ENCODE measurements at places on chromosomes 3 and 15.
A peak's percentile ranks its signal among the peaks of the same experiment; 100 is the strongest.

DNA sequence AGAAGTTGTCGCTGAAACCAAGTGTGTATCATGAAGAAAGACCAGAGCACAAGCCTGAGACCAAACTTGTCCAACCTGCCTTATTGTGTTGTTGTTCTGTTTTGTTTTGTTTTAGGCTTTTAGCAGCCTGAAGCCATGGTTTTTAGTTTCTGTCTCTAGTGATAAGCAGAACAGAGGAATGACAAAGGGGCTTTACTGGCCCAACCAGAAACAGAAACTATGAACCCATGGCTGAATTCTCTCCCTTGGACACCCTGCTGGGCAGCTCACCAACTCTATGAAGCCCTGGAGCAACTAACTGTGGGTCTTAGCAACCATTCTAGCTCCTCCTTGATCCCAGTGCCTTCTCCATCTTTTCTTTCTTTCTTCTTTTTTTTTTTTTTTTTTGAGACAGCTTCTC lies 30.3 kb downstream of the HCLS1 start:
- DNase-seq, result no peak

DNA sequence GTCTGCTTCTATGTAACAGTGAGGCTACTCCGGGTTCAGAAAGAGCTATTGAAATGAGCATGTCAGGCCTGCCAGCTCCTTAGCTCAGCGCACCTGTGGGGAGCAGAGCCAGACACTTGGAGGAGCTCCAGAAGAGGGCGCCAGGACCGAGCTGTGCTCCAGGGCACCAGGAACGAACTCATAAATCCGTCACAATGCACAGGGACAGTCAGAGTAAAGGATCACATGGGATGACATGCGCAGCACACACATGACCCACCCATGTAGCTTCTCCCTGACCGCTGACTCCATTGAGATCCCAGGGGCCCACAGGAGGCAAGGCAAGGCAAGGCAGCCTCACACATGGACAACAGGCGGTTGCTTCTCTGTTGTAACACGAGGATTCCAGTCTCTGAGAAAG lies 26.0 kb upstream of the GNB5 start:
- no peak for DNase-seq

DNA sequence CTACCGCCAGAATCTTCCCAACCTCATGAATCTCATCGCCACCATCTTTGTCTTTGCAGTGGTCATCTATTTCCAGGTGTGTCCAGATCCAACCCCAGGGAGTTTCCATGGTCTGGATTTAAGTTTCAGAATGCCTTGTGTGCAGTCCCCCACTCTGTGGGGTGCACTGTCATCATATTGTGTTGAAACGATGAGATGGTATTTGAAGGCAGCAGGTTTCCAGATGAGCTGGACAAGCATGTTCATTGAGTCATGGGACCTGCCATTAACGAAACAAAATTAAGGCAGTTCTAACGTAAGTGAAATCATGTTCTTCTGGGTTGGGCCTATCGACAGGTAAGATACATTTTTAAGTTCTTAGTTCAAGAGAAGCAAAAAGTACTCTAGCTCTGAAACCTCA lies 12.7 kb downstream of the SEC61A1 start:
- no peak for DNase-seq

DNA sequence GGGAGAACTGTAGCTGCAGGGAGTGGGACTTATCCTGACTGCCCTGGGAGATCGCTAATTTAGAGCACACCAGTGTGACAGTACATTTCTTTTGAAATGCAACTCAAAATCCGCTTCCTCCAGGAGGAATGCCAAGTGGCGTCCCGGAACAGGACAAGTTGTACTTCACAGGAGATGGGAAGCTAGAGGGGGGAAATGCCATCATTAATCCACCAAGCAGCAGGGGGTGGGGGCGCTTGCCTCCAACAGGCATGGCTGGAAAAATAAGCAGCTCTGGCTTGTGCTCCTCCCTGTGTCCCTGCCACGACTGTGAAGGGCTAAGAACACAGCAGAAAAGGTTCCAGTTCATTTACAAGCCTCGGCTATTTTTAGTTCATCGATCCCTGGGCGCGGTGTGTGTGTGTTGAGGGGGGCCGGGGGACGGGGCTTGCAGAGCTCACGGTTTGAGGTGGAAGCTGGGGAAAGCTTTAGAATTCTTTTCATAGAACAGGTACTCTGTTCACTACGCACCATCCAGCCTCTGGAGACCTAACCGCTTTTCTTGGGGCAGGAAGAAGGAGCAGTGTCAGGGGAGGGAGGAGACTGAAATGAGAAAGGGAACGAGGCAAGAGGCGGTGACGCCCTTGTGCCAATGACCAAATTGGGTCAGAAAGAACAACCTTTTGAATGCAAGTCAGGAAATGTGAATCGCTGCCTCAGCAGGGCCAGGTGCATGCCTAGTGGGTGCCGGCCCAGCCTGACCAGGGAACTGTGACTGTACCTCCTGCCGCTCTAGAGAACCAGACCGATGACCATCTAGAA lies 51.8 kb upstream of the DGKG start:
- DNase-seq, result peak; percentile 15

GRCh38 chr3:55159016-55159415 lies 231.2 kb upstream of the LRTM1 start:
- no peak for DNase-seq

- DNase-seq, result no peak
Measured at GRCh38 chr3:24047513-24047912, 102.4 kb downstream of the NR1D2 start.

GRCh38 chr3:177141899-177142646 lies 55.2 kb downstream of the TBL1XR1 start:
- peak; percentile 71 for DNase-seq

- no peak for DNase-seq
Measured at GRCh38 chr3:115968871-115969270, 345.6 kb downstream of the GAP43 start.

GRCh38 chr3:41143421-41144031 lies 55.8 kb upstream of the CTNNB1 start:
- no peak for DNase-seq

GRCh38 chr3:142224482-142225072 lies 808 bp downstream of the GK5 start:
- no peak for DNase-seq

- no peak for DNase-seq
Measured at GRCh38 chr3:181735911-181736310, 24.2 kb downstream of the SOX2 start.

DNA sequence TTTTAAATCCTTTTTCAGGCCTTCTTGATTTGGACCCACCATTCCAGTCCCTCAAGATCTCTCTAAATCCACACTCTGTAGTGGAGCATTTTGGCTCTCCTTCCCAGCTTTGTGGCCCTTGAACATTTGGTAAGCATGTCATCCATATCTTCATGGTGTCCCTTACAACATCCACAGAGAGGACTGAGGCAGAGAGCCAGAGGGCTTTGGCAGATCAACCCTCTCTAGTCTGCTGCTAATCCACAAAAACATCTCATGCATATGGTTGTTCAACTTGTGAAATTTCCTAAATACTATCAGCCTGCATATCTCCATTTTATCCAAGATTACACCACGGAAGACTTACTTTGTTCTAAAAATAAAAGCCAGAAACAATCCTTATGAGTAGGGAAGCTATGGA lies 23.2 kb downstream of the THRB start:
- no peak for DNase-seq

DNA sequence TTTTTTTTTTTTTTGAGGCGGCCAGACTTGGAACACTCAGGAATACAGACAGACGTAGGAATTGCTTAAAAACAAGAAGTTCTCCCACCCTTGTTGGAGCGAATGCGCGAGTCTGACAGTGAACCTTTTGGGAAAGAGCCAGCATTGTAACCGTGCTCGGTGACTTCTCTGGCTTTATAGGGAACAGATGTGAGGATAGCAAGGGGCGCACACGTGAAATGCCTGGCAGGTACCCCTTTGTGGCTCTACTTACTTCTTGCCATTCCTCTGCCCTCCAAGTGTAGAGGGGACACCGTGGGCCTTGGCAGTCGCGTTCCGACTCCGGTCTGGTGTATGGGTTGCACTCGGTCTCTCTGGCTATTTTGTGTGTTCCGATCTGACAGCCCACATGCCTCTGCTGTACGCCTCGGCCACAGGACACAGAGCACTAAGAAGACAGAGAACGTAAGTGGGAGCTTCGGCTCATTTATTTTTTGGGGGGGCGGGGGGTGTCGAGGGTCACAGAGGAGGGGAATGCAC lies 126.4 kb downstream of the ADAMTS9 start:
- no peak for DNase-seq

DNA sequence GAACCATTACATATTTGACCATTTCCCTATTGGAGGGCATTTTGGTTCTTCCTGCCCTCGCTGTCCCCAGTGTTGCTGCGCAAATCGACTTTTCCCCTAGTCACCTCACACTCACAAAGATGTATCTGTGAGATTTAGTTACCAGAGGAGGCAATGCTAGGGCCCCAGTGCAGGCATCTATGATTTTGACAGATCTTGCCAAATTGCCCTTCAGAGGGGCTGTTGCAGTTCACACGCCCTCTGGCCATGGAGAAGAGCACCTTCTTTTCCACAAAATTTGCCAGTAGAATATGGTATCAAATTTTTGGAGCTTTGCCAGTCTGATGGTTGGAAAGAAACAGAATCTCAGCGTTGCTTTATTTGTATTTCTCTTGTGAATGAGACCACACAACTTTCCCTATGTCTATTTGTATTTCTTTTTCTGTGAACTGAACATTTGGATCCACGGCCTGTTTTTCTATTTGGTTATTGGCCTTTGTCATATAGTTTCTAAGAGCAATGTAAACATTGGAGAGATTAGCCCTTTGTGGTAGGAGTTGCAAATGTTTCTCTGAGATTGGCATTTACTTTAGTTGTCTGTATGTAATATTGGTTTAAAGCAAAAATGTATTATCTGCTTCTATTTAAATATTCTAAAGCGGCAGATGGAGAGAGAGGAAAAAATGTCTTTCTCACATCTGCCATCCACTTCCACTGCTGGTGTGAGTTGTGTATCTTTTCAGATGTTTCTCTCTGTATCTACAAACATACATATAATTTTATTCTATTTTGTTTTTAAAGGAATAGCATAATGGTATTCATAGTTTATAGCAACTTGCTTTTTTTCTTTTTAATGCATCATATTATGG lies 66.1 kb downstream of the DNASE1L3 start:
- DNase-seq, result peak; percentile 6

All from NCI-H2171 treated with DMSO at 0.1 percent for 48 hours (cell line).